Natural killer cell treated with Interleukin-12 subunit alpha and Interleukin-12 subunit beta and Interleukin-15 and Interleukin-18, amount 100 ng/mL, for 72 hours (primary cell): ENCODE measurements at places on chromosomes 1 and 21. TPM values are rescaled to one million over a fixed set of nuclear protein-coding genes. Genes with fewer than 3 reads are reported as not detected.

DNA sequence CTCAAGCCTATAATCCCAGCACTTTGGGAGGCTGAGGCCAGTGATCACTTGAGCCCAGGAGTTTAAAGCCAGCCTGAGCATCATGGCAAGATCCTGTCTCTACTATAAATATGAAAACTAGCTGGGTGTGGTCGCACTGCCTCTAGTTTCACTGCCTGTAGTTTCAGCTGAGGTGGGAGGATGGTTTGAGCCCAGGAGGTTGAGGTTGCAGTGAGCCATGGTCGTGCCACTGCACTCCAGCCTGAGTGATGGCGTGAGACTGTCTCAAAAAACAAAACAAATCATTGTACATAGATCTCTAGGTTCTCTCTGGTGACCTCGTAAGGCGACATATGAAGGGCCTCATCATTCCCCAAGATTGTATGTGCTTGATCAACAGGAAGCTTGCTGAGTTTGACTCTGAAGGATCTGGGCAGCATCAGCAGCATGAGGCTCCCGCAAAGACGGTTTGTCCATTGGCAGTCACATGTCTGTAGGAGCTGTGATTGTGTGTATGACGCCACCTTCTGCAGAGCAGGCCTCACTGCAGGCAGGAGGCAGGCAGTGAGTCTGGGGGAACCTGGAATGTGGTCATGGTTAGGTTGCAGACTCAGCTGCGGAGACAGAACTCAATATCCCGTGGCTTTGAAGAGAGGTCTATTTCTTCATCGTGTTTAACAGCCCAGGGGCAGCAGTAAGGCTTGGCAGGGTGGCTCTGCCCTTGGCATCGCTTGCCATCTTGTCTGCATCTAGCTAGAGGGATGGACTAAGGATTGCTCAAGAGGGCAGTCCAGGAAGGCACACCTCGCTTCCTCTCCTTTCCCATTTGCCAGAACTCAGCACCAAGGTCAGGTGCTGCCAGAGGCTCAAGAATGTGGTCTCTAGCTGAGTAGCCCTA lies 14.0 kb downstream of the ATP5PO start:
- no peak for DNase-seq

DNA sequence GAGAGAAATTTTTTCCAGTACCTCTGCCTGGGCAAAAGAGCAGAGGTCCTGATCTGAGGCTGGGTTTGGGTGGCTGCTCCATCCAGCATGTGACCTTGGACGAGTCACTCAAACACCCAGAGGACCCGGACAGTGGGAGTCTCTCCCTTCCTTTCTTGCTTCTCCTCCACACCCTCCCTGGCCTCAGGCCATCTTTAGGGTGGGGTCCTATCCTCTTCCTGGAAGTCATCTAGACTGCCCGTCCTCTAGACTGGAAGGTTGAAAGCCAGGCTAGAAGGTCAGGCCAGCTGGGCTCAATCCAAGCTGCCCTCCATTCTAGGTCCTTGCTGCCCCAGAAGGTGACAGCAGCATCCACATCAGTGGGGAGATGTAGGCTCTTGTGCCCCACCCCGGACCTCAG lies 599.5 kb downstream of the MATN1 start:
- DNase-seq, result no peak

- DNase-seq, result no peak
Observed at GRCh38 chr1:81833722-81834121, 33.0 kb downstream of the ADGRL2 start.

DNA sequence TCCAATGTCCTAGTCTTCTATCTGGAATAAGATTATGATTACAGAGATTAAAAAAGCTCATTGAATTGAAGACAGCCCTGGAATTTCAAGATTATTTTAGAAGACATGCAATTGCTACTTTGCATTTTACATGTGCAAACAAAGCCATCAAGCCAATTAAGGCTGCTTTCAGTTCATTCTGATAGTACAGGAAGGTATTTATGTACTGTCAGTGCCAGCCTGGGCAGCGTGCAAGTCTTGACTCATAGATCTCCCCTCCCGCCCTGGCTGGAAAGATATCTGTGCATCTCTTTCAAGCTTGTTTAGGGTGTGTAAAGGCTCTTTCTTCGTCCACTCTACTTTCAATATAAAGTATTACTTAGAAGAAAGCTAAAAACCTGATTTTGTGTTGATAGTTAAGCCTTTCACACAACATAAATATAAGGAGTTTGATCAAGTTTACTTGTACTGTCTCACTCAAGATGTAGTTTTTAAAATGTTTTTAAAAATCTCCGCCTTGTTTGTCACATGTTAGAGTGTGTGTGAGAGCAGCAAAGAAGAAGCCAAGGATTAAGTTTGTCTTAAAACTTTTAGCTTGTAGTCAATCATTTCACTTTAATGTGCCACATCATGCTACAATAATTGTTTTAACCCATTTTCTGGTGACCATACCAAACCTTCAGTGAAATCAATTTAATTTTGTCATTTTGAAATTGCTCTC lies 13.6 kb upstream of the LYPLAL1 start:
- DNase-seq, result no peak

DNA sequence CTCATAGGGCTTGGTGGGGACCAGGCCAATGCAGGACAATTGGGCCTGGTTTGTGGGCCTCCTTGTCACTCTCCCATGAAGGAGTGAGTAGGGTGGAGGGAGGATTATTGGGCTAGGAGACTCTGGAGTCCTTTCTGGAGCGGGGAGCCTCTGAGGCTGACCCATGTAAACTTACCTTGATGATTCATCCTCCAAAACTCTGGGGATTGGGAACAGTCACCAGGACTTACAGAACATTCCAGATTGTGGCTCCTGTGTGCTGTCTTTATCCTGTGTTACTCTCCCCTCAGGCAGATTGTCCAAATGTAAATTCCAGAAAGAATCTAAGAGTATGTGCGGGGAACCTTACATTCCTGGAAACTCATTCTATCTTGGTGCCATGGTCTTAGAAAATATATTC lies 197.6 kb downstream of the CAMTA1 start:
- no peak for DNase-seq

GRCh38 chr1:66335859-66336640 lies 197.9 kb upstream of the SGIP1 start:
- peak; percentile 86 for DNase-seq

DNA sequence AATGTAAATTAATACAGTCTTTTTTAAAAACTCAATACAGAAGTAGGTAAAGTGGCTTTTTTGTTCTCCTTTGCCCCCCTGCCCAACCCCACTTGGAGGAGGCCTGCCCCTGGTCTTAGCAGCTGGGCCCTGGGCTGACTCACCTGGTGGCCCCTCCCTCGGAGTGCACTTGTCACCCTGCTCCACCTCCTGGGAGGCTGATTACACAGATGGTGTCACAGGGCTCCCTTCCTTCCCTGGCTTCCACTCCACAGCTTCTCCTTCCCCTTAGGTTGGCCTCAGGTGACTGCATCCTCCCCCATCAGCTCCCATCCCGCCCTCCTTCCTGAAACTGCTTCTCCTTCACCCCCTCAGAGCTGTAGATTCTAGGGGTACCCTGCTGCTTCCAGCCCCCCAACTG lies 11.7 kb upstream of the CAPN9 start:
- no peak for DNase-seq

Gene MX2
- 7.9 TPM for total RNA-seq

Gene HHAT
- total RNA-seq, result 1.0 TPM

Gene RUSC1
- total RNA-seq, result 26.2 TPM

Gene ITLN1
- not detected for total RNA-seq

Gene RBM11
- total RNA-seq, result not detected

Gene CNTN2
- total RNA-seq, result not detected

Gene CLCNKB
- not detected for total RNA-seq

Gene FAM72B
- 10.5 TPM for total RNA-seq
